ENCODE measurements at places on chromosomes 7 and 10.

- DNase-seq, result no peak
These were observed 164.1 kb upstream of the NPY start for GRCh38 chr7:24119852-24120251.

DNA sequence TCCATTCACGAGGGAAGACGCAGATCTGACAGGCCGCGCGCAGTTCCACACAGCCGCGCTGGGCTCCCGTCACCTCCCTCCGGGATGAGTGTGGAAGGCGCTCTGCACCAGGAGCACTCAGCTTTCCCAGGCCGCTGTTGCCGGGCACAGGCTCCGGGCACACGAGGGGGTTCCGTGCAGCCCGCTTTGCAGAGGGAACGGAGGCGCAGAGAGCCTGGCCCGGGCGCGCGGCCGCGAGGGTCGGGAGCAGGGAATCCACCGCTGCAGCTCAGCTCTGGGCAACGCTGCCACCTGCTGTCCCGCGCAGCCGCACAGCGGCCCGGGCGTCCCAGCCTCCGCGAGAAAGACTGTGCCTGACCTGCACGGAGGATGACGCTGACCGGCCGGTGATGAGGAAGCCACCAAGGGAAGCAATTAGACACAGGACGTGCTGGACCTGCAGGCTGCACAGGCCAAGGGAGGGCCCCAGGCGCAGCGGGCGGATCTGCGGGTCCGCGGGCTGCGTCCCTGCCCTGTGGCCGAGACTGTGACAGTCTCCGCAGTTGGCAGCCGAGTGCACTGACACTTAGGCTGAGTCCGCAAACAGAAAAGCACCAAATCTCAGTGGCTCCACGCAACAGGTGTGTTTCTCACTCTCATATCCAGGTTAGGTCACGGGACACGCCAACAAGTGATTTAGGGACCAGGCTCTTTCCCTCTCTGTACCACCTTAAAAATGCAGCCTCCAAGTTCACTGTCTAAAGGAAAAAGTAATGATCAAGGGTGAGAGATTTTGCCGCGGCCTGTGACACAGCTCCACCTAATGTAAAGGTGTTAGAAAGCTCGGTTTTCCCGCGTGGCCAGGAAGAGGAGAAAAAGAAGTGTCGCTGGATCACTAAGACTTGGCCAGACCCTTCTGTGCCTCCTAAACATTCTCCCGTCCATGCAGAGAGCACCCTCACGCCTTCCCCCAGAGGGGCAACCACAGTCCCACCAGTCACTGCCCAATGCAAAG lies 94.5 kb downstream of the SEC61G start:
- no peak for DNase-seq

DNA sequence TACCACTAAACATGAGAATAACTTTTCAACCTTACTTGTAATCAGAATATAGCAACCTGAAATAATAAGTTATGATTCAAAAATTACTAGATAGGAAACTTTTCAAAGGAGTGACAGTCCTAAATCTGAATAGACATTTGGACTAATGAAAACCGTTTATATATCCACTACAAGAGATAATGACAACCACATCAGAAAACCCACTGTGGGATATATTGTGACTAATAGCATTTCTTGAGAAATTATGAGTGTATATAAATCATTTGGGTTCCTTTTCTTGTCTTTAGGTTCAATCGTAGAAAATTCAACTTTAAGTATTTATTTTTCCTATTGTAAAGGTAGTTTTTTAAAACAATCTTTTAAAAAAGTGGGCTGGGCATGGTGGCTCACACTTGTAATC lies 170.2 kb upstream of the PRSS58 start:
- no peak for DNase-seq

DNA sequence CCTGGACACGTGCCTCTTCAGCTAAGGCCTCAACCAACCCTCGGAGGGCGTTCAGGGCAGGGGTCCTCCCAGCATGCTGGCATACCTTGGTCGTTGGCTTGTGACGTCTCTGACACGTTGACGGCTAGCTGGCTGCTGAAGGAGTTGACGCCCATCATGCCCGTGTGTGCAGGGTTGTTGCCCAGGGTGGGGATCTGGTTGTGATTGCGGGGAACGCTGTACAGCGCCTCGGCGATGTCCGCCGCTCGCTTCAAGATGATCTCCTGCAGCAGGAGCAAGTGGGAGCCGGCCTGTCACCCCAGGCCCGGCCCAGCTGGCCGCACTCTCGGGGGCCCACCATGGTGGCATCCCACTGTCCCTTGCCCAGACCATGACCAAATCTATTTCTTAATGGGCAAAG lies 122.0 kb downstream of the EBF3 start:
- no peak for DNase-seq

GRCh38 chr10:80122746-80123145 lies 9.8 kb upstream of the PLAC9 start:
- no peak for DNase-seq

- DNase-seq, result no peak
These were observed 54.1 kb downstream of the KCNMA1 start for GRCh38 chr10:77583527-77583926.

DNA sequence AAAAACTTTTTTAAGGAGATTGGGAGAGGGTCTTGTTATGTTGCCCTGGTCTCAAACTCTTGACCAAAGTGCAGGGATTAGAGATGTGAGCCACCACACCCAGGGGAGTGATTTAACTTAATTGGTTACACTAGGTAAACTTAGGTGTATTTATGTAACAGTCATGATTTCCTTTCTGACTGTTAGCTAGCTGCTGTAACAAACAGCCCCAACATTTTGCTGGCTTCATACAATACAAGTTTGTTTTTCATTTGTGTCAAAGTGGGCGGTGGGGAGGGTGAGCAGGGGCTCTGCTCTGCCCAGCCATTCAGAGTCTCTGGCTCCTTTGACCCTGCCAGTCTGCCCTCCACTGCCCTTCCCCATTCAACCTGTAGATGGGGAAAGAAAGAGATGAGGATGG lies 9.3 kb downstream of the DOCK1 start:
- no peak for DNase-seq

DNA sequence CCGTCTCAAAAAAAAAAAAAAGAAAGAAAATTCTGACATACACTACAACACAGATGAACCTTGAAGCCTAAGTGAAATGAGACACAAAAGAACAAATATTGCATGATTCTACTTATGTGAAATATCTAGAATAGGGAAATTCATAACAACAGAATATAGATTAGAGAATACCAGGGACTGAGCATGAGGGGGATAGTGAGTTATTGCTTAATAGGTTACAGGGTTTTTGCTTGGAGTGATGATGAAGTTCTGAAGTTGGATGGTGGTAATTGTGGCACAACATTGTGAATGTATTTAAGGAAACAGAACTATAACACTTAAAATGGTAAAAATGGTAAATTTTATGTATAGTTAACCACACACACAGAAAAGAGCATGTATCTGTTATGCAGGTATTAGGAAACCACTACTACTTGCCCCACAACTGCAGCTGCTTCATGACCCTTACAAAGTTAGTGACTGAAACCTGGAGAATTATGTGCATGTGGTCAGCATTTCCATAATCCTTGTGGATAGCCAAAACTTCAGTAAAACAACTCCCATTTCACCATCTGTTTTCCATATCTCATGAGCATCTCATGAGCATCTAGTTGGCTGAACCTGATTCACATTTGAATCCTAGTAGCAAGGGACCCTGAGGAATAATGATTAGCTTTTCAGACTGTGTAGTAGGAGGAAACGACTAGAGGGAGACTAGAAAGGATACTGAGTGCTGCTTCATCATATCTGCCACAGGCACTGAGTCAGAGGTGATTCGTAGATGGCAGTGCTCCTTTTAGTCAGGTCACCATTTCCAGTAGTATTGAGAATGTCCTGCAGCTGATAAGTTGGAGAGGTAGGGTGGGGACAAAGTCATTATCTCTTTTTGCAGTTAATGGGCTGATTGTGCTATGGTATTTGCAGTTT lies 26.3 kb downstream of the SAMD8 start:
- DNase-seq, result no peak

GRCh38 chr7:121494516-121494915 lies 98.4 kb upstream of the FAM3C start:
- DNase-seq, result no peak

GRCh38 chr10:10778959-10779358 lies 238.7 kb upstream of the CELF2 start:
- DNase-seq, result no peak

- DNase-seq, result no peak
These were observed 2.0 kb downstream of the PPP1R17 start for GRCh38 chr7:31688996-31689395.

- no peak for DNase-seq
These were observed 626.9 kb downstream of the CALN1 start for GRCh38 chr7:71785216-71785615.

DNA sequence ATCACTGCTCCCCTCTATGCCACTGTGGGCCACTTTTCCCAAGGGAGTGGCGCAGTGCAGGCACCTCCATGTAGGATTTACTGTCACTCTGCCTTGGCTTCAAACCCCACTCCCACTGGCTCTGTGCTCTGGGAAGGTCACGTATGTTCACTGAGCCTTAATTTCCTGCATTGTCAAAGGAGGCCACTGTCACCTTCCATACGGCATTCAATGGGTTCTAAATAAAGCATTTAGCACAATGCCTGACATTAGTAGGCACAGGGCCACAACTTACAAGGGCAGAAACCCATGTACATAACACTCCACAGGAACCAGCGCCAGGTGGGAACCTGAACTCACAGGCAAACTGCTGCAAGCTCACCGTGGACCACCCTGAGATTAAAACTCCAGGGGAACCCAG lies 196.4 kb downstream of the USP6NL start:
- DNase-seq, result no peak

- DNase-seq, result no peak
These were observed 3.5 kb downstream of the ZP3 start for GRCh38 chr7:76428149-76428823.

DNA sequence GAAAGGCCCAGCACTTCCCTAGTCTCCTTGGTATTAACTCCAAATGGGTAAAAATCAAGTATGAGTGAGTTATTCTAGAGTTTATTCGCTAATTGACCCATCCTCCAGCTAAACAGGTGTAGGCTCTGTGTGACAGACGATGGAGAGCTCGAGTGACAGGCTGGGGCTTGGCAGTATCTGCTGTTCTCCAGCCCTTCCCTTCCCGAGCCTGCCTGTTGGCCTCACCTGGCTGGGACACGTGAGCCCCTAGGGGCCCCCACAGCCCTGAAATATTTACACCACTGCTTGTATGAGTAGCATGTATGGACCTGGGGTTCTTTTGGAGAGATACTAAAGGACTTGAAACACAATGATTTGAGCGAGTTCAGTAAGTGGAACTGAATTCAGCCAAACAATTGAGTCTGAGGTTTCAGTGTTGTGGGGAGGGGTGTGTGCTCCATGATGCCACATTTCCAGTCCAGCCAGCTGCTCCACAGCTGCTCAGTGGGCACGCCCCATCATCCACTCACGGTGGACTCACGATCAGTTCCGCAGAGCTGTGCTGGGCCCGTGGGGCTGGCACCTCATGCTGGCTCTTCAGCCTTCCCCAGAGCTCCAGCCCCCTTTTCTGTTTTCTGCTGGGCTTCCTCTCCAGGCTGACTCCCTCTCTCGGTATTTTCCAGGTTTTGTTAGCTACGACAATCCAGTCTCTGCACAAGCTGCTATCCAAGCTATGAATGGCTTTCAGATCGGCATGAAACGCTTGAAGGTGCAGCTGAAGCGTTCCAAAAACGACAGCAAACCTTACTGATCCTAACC lies 283.0 kb downstream of the USP6NL start:
- DNase-seq, result no peak

DNA sequence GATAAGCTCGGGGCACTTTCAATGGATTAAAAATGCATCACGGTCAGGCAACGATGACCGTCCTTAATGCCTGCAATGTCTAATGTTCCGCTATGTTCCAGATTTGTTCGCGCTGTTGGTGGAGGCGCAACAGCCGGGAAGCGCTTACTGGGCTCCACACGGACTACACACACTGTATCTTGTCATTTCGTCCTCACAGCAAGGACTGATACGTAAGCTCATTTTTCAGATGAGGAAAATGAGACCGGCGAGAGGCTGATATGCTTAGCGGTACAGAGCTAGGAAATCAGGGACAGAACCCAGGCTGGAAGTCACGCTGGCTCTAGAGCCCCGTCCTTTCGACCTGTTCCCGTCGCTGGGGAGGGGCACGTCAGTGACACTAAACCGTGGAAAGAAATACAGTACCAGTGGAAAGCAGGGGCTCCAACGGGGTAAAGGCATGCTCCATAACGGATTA lies 670 bp downstream of the TPK1 start:
- peak; percentile 21 for DNase-seq

DNA sequence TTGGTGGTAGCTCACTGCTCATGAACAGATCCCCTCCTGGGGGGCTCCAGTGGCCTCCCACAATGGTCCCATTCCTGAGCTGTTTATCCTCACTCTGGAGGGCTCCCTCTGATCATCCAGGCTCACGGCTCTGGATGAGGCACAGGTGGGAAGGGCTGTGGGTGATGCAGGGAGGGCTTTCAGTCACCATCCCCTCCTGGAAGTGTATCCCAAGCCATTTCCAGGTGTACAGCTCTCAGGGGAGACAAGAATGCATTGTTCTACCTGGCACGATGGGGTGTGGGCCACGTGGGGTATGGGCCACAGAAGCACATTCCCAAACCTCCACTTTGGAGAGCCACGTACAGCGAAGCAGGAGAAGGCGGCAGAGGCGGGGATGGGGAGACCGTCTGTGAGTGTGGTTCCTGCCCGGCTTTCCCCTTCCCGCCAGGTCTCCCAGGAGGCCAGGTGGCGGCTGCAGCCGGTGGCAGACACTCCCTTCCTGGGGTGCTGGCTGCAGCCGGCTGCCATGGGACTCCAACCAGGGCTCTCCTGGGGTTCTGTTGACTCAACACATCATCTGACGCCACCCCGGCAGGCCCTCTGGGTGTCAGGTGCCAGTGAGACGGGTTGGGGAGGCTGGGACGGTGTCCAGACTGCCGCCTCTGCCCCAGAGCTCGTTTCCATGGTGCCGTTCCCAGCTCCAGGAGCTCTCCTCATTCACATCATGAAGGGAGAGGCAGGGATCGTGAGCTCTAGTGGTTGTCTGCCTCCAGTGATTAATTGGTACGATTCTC lies 169.7 kb upstream of the RHEB start:
- DNase-seq, result no peak

DNA sequence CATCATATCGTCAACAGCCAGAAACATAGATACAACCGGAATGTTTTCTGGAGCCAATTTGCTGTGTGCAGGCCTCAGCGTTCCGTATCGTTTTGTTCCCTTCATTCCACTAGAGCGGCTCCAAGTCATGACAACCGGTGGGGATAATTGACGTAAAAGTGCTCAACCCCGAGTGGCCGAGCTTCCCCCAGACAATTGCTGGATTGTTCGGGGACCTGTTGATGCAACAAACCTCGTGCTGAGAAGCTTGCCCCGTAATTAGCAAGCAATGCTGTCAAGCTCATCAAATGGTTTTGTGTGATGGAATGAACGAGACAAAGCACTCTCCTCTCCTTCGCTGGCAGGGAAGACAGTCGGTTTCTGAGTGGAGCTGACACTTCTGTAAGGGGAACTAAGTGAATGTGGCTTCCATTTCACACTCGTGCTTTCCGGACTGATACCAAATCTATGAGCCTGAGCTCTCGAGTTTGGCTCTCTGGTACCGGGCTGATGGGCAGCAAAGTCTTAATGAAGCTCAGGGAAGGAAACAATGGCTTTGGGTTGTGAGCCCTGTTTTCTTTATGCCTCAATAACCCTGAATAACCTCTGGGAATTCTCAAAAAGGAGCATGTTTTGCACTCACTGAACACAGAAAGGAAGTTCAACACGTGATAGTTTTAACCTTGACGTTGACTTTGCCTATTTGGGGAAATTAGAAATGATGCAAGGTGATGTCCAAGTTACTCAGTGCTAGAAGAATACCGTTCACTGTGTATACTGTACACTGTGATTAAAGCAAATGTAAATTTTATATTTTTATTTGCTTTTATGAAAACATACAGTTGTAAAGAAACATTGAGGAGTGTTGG lies 220.5 kb downstream of the BAMBI start:
- no peak for DNase-seq

All from GM12878 (cell line).